ENCODE measurements at places on chromosomes 16 and 17. TPM values are rescaled to one million over a fixed set of nuclear protein-coding genes. Genes with fewer than 3 reads are reported as not detected.

GRCh38 chr17:77830816-77831473, 127.6 kb upstream of the TNRC6C start:
- DNase-seq: no peak

DNA sequence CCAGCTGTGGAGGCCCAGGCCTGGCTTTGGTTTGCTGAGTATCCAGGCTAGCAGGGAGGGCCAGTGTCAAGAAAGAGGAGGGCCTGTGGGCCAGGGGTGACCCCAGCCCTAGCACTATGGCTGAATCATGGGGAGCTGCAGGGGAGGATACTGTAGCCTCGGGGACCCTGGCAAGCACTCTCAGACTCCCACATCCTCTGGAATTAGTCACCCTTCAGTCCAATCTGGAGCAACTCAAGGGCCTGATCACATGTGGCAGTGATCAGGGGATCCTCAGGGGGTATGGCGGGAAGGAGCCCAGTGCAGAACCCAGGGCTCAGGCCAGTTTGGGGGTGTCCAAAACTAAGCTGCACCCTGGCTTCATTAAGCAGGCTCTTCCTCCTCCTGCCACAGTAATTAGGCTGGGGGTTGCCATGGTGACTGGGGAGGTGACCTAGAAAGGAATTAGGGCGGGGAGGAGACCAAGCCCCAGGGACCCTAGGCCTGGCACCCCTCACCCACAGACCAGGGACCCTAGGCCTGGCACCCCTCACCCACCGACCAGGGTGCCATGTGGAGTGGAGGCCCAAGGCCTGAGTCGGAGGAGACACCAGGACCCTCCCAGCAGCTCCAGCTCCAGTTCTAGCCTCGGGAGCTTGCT, 5.8 kb downstream of the NLGN2 start:
- DNase-seq: no peak

DNA sequence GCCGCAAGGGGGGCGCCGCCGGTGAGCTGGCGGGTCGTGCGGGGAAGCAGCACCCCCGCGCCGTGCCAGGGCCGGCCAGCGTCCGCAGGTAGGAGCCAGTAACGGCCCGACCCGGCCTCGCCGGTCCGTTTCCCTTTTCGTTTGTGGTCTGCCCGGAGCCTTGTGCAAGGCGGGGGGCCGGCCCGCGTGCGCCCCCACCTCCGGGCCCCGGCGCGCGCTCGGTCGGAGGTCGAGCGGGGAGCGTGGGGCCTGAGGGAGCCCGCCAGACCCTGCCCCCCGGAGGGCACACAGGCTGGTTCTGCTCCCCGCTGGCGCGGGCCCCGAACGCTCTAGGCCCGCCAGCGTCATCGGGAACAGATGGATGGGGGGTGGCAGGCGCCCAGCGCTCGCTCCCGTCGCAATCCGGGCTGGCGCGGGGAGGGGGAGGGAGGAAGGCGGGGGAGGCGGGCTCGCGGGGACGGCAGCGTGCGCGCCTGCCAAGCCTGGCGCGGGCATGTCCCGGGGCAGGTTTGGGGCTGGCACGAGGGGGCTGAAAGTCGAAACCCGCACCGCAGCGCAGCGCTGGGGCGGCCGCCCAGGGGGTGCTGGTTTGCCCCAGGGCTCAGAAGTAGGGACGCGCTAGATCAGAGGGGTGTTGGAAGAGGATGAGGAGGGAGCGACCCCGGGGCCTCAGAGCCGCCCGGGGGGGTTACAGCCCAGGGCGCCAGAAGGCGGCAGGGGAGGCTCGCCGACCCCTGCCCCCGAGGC, 1.5 kb upstream of the GSE1 start:
- DNase-seq: peak; percentile 80

Gene KRT26
- total RNA-seq: not detected

- DNase-seq: no peak
Measured at GRCh38 chr17:62735044-62735651, 73.0 kb downstream of the MARCHF10 start.

- DNase-seq: no peak
Measured at GRCh38 chr16:61879306-61879705, 156.9 kb downstream of the CDH8 start.

GRCh38 chr17:2925011-2925410, 128.8 kb downstream of the RAP1GAP2 start:
- DNase-seq: no peak

DNA sequence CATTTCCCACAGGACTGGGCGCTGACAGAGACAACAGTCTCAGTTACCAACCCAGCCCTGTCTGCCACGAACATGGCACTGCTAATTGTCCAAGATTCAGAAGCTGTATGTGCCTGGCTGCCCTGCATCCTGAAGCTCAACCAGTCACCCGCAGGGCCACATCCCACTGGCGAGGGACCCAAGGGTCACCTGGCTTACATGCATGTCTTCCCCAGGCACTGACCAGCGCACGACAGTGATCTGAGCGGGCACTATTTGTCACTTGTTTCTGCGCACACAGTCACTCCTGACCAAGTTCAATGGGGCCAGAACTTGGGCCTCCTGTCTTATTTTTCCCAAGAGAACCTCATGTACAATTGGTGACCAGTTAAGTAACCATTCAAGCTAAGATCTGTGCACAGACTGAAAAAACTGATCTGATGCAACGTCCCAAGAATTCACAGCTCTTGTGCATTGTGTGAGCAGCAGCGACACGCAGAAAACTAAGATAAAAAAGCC, 13.1 kb downstream of the USP7 start:
- no peak for DNase-seq

- DNase-seq: no peak
Measured at GRCh38 chr17:5050278-5050677, 15.1 kb upstream of the SLC52A1 start.

DNA sequence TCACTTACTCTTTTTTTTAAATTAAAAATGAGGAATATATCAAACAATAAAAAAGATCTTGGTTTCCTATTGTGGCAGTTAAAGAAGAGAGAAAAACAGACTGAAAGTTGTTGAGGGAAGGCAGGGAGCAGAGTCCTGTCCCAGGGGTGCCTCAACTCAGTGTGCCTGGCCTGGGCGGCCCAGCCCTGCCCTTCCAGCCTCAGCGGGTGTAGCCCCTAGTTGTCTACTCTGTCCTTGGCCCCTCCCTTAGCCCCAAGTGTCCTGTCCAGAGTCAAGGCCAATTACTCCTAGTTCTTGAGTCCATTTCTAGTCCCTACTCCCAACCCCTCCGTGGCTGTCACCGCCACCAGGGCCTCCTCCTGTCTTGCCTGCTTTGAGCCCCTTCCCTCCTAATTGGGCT, 52.5 kb downstream of the SMPD3 start:
- DNase-seq: no peak

DNA sequence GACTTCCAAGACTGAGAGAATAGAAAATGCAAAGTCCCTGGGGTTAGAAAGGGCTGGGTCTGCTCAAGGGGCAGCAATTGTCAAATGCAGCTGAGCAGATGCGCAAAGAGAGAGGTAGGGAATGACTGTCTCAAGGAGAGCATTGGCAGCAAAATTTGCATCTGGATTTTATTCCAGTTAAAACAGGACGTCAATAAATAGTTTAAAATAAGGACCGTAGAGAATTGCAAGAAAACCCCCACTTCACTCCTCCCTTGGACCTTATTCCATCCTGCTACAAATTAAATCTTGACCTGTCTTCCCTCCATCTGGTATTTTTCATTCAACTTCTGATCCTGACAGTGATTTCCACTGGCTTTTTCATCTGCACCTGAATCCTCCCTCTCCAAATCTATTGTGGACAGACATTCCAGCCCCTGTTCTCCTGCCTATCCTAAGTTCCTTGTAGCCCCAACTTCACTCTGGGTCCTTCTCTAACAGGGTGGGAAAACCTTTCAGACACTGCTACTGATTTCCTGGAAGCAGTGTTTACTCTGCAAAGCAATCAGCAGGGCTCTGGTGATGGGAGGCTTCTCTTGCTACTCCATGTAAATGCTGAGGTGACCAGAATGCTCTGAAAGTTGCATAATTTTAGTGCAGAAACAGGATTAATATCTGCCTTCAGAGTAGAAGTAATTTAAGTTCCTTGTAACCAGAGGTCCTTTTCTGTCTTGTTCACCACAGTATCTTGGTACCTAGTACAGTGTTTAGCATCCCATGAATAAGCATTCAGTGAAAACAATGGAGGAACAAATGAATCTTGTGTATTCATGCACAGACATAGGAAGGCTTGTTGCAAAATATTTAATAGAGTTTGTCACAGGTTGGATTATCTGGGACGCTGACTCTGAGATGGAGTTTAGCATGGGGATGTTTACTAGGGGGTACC, 79.2 kb downstream of the CDH11 start:
- DNase-seq: no peak

DNA sequence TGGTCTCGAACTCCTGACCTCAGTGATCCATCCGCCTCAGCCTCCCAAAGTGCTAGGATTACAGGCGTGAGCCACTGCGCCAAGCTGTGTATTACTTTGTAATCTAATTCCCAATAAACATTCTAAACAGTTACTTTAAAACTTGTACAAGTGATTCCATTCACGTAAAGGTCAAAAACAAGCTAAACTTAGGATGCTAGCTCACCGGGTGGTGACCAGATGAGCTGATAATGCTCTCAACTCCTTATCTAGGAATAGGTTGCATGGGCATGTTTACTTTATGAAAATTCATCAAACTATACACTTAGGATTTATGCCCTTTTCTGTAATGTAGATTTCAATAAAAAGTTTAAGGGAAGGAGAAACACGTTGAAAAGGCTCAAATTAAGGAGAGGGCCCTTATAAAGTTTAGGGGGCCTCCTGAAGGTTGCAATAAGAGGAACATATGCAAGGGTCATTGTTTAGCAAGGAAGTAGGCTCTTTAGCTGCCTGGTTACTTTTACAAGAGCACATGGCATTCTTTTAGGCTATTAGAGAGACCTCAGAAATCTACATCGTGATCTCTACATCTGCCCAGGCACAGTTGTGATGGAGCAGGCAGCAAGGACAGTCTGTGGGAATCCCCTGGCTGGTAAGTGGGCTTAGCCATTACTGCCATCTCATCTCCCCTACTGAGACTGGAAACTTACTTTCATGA, 13.3 kb downstream of the CDR2 start:
- DNase-seq: peak; percentile 12

Gene NECAB2
- 0.10 TPM for total RNA-seq

DNA sequence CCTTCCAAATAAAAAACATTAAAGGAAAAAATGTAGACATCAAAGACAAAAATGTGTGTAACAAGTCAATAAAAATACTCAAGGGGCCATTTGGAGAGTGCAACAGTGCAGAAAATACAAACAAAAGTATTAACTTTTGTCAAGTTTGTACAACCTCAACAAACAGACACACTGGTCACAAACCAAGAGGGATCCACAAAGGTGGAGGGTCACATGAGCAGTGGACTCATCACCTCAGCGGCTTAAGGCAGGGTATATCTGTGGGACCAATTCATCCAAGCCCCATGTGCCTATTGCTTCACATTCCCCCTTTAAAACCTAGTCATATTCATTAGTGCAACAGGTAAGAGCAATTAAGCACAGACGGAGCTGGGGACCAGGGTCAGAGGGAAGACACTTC, 45.2 kb downstream of the DCUN1D3 start:
- no peak for DNase-seq

Measured in HT-29 (cell line).